ENCODE measurements at places on chromosomes 6 and 20.

- DNase-seq = no peak
Observed at GRCh38 chr6:44133981-44134711, 6.8 kb downstream of the TMEM63B start.

DNA sequence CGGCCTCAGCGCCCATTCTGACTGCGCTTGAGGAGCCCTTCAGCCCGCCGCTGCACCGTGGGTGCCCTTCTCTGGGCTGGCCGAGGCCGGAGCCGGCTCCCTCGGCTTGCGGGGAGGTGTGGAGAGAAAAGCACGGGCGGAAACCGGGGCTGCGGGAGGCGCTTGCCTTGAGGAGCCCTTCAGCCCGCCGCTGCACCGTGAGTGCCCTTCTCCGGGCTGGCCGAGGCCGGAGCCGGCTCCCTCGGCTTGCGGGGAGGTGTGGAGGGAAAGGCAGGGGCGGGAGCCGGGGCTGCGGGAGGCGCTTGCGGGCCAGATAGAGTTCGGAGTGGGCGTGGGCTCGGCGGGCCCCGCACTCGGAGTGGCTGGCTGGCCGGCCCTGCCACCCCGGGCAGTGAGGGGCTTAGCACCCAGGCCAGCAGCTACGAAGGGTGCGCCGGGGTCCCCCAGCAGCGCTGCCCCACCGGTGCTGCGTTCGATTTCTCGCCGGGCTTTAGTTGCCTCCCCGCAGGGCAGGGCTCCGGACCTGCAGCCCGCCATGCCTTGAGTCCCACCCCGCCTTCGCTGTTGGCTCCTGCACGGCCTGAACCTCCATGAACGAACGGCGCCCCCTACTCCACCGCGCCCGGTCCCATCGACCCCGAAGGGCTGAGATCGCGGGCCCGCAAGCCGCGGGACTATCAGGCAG lies 45.7 kb upstream of the MCUR1 start:
- DNase-seq = no peak

DNA sequence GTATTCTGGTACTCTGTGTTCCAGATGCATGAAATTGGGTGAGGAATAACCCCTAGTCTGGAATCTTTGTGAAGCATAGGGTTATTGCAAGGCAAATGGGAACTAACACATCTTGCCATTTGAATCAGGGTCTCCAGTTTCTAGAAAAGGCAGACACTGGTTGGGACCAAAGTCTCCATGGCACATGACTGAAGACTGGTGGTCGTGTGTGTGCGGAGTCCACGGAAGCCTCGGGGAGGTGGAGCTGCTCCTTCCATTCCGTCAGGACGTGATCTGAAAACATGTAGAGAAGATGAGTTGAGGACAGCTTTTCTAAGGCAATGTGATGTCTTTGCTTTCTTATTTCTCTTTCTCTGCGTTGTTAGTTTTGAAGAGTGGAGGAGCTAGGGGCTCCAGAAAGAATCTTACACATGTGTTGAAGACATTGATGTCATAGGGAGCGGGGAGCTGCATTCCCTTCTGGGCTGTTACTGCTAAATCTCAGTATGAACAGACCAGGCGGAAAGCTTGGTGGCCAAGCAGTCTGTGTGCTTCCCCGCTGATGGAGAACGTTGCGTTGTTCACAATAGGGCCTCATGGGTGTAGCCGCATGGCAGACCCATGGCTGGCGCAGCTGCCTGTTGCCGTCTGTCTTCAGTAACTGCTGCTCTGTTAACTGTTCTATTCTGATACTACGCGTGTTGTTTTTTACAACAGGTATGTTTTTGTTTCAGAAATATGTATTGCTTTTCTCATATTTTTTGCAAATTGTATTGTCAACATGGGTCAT lies 4.8 kb upstream of the SLC17A9 start:
- DNase-seq = no peak

DNA sequence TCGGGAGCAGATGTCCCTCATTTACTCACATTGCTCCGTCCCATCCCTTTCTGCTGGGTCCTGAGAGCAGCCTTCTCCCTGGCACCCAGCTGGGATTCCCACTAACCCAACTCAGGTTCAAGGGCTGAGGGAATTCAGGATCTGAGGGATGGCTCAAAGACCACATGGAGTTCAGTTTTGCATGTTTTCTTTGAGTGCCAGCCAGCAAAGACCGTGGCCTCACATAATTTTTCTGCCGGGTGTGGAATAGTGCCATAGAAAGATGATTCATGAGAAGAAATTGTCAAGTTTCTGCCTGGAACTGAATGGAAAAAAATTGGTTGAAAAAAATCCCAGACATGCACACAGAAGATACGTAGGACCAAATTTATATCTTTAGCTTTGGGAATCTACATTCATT lies 168.6 kb downstream of the CD83 start:
- DNase-seq = no peak

DNA sequence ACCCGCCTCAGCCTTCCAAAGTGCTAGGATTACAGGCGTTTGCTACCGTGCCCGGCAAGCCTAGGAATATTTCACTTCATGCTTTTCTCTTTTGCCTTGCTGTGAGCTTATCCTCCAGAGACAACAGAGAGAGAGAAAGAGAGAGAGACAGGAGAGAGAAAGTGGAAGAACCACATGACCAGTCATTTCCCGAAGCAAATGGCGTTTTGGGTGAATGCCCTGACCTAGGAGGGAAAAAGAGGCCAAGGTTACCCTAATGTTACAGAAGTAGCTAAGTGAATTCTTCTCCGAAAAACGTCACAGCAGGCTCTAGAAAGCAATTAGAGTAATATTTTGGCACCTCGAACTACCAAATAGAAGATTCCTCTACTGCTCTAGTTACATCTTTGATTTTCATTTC lies 9.1 kb downstream of the SGK1 start:
- DNase-seq = no peak

DNA sequence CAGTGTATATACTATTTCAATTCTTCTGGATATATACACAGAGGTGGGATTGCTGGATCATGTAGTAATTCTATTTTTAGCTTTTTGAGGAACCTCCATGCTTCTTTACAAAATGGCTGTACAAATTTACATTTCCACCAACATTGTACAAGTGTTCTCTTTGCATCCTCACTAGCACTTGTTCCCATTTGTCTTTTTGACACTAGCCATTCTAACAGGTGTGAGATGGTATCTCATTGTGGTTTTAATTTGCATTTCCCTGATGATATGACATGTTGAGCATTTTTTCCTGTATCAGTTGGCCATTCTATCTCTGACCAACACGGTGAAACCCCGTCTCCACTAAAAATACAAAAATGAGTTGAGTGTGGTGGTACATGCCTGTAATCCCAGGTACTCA lies 68.1 kb upstream of the PMEPA1 start:
- DNase-seq = no peak

GRCh38 chr20:17556837-17557674 lies 12.8 kb upstream of the DSTN start:
- DNase-seq = no peak

DNA sequence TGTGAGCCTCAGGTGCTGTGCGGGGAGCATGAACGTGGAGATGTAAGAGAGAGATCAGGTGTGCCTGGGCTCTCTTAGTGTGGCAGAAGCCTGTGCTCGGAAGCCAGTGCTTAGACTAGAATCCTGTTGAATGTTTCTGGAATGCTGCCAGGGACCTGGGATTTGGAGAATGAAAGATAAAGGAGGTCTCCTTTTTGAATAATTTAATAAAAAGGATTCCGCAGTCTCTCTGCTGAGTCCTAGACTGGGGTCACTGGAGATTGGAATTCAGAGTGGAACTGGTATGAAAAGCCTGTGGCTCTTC lies 18.8 kb upstream of the EFCAB8 start:
- no peak for DNase-seq

DNA sequence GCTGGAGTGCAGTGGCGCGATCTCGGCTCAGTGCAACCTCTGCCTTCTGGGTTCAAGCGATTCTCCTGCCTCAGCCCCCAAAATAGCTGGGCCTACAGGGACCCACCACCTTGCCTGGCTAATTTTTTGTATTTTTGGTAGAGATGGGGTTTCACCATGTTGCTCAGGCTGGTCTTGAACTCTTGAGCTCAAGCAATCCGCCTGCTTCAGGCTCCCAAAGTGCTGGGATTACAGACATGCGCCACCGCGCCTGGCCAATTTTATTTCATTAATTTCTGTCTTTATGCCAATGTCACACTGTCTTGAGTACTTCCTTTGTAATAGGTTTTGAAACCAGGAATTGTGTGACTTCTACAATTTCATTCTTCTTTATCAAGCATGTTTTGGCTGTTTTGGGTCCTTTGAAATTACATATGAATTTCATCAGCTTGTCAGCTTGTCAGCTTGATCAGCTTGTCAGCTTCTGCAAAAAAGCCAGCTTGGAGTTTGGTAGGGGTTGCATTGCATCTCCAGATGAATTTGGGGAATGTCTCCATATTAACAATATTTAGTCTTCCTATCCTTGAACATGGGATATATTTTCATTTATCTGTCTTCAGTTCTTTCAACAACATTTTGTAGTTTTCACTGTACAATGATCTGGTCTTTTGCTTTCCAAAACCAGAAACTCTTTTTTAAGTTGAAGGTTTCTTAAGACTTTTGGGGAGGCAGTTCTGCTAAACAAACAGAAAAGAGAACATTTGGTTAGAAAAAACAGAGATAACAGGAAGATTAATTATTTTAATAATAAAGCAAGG lies 20.8 kb downstream of the ZFAND3 start:
- no peak for DNase-seq

DNA sequence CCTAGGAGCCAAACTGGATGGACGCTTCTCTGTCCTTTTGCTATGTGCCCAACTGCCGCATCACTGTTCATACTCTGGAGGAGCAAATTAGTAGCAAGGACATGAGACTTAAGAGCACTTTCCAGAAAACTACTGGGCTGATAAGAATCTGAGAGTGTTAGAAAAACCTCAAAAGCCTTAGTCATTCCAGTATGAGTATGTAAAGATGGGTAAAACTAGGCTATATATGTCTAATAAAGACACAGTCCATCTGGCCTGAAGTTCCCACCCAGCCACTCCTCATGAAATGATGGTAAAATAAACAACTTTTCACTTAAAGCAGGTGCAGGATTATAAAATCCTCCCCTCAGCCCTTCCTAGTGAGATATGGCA lies 30.6 kb downstream of the SHLD1 start:
- no peak for DNase-seq

DNA sequence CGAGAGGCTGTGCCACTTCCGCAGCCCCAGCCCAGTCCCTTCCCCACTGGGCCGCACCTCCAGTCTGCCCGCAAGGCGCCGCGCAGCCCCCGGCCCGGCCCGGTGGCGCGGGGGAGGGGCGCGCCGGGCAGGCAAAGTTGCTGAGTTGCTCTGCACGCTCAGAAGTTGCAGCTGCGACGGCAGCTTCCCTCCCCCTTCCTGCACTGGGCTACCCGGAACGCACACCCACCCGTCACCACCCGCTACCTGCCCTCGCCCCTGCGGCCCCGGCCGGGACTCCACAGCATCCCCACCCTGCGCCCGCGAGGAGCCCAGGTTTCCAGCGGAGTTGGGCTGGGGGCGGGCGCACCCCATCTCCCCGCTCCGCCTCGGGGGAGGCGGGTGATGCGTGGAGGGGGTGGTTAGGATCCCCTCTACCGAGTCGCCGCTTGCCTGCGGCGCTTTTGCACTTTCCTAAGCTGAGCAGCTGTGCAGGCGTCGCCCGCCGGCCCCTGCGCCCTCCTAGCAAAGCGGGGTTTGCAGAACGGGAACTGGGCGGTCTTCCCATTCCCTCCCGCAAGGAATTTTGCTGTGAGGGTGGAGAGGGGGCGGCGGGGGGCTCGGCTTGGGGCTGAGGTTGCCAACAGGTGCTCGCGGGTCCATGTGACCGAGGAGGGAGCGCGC lies 55.9 kb upstream of the RREB1 start:
- DNase-seq = peak; percentile 60

DNA sequence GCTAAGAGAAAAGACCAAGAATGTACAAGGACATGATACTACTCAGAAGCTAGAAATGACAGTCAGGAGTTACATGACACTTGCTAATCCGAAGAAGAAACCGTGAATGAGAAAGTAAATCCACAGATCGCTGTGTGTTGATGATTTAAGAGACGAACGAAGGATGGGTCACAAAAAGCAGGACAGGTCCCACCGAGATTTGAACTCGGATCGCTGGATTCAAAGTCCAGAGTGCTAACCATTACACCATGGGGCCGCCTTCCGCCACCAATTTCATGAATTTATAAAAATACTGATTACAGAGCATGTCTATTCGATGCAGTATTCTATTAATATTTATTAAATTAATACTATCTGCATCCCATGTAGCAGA lies 54.0 kb upstream of the BTN3A2 start:
- no peak for DNase-seq

DNA sequence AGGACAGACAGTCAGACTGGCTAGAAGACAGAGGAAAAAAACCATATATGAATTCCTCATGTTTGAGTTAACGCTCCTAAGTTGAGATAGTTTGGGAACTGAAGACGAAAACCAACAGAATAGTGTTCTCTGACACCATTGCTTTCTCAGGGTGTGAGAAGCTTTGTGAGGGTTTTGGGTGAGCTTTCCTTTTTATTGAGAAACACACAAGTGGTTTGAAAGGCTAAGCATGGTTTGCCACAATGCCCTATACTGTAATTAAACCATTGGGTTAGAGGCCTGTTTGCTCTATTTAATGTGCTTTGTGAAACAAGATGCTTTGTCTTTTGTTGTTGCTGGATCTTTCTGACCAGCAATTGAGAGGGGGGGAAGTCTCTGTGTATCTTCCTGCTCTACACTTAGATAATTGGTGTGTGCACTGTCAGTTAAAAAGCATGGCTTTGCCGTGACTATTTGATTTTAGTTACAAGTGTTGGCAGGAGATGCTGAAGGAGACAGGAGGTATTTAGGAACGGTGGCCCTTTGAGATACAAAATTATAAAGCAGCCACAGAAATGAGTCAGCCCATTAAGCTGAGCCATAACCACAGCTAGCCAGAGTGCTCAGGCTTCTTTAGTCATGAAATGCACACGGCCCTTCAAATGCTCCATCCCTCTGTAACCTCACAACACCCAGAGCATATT lies 273.0 kb upstream of the PREP start:
- no peak for DNase-seq

GRCh38 chr20:48153523-48153922 lies 368.2 kb upstream of the SULF2 start:
- DNase-seq = no peak

Measured in neuronal stem cell (in vitro differentiated cells).